ENCODE measurements at places on chromosomes 5 and 9.

DNA sequence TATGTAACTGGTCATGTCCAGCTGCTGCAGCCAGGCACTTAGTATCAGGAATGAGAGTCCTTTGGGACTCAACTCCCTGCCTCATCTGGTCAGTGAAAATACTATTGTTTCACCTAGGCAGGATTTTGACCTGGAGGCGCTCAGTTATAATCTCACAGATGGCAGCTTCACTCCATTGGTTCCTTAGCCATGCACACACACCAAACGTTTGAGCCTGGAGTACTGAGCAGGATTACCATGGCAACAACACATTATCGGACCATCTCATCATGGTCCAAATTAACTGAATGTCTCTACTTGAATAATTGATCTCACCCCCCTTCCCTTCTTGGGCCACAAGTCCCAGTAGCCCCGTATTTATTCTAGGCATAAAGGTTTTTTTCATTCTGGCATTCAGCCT, 15.0 kb upstream of the SREK1 start:
- DNase-seq, result no peak
- no peaks in the 10 kb centered on the region for H3K36me3 ChIP-seq
- H3K27me3 ChIP-seq, result no peaks in the 10 kb centered on the region
- H3K4me1 ChIP-seq, result peaks cover 2% of the 10 kb centered on the region

GRCh38 chr5:150553402-150553801, 45.5 kb downstream of the NDST1 start:
- H3K36me3 ChIP-seq, result peaks cover 92% of the 10 kb centered on the region
- no peak for DNase-seq
- H3K4me3 ChIP-seq, result no peak overlapping the region
- H3K27me3 ChIP-seq, result no peaks in the 10 kb centered on the region
- H3K27ac ChIP-seq, result no peak overlapping the region

GRCh38 chr5:96338091-96338490, 95.0 kb downstream of the PCSK1 start:
- no peak for DNase-seq
- H3K27ac ChIP-seq, result peak overlapping the region; percentile 32

- H3K4me1 ChIP-seq, result peaks cover 26% of the 10 kb centered on the region
- H3K27ac ChIP-seq, result no peak overlapping the region
- H3K27me3 ChIP-seq, result no peaks in the 10 kb centered on the region
Measured at GRCh38 chr5:1343931-1344901, 683 bp downstream of the CLPTM1L start.

DNA sequence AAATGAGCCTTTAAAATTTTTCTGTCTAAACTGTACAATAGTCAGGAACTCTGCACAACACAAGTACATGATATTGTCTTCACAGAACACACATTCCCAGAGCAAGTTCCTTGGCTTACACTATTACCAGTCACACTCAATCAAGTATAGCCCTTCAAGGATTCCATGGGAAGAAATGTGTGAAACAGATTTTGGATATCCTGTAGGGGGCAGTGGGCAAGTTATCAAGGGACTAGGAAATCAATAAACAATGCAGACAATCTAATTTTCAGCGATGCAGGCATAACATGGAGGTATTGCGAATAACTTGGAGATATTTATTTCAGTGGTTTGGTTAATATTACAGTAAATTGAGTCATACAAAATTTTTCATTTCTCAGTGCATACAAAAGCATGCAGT, 1171.5 kb upstream of the NUDT12 start:
- H3K27ac ChIP-seq, result no peak overlapping the region
- no peaks in the 10 kb centered on the region for H3K4me1 ChIP-seq
- no peaks in the 10 kb centered on the region for H3K36me3 ChIP-seq
- DNase-seq, result no peak

DNA sequence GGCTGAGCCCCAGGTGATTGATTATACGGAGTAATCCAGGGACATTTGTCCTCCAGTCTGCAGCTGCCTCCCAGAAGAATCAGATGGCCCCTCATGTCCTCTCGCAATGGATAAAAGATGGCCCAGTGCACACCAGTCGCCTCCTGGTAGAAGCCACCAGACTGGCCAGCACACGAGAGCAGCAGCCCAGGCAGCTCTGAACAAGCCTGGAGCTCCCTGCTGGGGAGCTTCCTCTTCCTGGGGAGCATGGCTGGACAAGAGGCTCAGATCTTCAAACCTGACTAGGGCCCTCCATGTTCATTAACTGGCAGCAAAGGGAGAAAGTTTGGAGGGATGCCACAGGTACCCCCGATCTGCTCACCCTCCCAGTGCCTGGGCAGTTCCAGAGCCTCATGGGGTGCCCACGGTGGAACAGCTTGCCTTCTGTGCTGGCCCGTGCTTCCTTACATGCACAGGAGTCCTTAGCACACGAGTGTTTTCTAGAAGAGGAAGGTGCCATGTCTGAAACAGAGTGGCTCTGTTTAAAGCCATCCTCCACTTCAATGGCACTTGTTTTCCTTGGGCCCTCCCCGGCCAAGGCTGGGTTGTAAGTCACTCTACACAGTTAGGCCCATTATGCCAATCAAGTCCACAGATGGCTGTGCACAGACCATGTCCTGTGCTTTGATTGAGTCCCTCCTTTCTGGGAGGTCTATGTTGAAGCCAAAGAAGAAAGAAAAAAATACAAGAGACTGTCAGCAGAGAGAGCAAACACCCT, 75.6 kb downstream of the PRRT1B start:
- peak overlapping the region; percentile 31 for H3K27ac ChIP-seq
- no peaks in the 10 kb centered on the region for H3K27me3 ChIP-seq
- peaks cover 37% of the 10 kb centered on the region for H3K4me1 ChIP-seq

Measured in heart right ventricle (tissue), 16 donors.